Mesenchymal stem cell (in vitro differentiated cells and primary cell): ENCODE measurements at places on chromosomes 6 and 20.

GRCh38 chr6:169833258-169833794 is 81.9 kb downstream of the ERMARD start:
- no peak for DNase-seq

GRCh38 chr6:56764081-56764566 is 121.4 kb upstream of the DST start:
- peak; percentile 77 for DNase-seq

GRCh38 chr20:16574656-16575355 is 1.6 kb upstream of the KIF16B start:
- DNase-seq, result peak; percentile 84

DNA sequence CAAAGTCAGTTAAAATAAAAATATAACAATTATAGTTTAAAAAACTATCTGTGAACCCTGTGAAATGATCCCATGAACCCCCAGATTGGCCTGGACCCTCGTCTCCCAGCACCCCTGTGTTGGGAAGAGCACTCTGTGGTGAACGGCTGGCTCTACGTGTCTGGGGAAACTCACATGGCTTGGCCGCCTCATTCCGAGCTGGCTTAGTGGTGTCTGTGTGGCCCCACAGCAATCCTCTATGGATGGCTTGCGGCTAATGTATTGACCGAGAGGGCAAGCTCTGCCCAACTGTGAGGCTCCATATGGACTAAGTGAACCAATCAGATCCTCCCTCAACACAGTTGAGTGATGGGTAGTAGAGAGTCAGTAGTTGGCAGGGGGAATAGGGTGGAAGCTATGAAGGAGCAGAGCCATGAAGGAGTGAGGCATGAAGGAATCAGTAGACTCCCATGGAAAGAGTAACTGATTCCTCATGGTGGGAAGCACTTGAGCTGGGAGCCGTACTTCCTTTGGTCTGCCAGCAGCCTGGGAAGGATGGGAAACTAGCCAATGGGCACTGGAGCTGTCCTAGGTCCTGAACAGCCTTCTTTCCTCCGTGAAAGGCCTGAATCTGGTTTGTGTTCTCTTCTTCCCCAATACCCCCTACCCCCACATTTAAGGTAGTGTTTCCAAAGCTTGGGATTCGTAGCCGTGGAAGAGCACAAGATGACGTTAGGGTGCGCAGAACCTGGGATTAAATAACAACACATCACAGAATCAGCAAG is 21.6 kb upstream of the ZNF831 start:
- DNase-seq, result no peak

GRCh38 chr20:61387954-61388348 is 135.9 kb downstream of the CDH4 start:
- DNase-seq, result no peak

DNA sequence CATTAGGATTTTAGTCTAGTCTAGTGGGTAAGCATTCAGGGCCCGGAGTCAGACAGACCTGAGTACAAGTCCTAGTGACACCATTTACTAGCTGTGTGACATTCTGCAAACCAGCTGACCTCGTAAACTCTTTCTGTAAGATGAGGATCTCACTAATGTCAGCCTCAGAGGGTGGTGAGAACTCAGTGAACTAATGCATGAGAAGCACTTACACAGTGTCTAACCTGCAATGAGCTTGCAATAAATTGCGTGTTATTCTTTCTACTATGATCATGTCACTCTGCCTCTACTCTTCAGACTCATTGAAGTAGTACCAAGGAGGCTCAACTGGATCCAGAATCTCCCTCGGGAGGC is 41.1 kb upstream of the ZNF831 start:
- DNase-seq, result no peak

GRCh38 chr6:158283304-158283980 is 28.8 kb upstream of the TULP4 start:
- peak; percentile 12 for DNase-seq

DNA sequence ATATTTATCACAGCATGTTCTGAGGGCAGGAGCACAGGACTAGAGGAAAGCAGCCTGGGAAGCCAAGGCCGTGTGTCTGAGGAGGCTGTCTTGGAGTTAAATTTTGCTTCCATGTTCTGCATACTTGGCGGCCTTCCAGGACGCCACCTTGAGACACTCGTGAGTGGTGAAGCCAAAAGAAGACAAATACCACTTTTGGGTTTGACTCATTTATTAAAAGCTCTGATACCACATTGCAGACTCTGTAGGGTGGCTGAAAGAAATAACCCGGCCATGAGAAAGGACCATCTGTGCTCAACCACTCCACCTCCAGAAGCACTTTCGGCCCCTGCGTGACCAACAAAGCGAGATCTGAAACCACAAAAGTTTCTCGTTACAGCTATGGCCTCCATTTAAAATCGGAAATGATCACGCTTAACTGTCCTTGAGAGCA is 120.0 kb downstream of the TMEM242 start:
- DNase-seq, result no peak

- no peak for DNase-seq
Measured at GRCh38 chr6:149084026-149084425, 233.5 kb upstream of the TAB2 start.

- no peak for DNase-seq
Measured at GRCh38 chr20:32203356-32204204, 4.0 kb downstream of the PLAGL2 start.

GRCh38 chr6:87822011-87822410 is 120.0 kb upstream of the AKIRIN2 start:
- peak; percentile 43 for DNase-seq

DNA sequence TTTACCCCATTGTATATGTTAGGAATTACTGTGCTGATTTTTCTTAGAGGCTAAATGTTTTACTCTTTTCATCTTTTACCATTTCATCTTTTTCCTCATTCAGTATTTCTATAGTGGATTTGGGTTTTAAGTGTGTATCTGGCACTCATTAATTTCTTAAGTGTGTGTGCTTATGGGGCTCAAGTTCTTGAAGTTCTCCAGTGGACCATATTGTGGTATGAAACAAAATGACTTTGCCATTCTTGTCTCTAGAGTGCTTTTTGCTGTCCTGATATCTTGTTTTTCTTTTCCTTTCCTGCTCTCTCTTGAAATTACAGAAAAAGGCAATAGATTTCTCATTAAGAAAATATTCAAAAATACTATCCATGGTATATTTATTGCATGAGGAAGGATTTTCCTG is 123.1 kb downstream of the ARID1B start:
- no peak for DNase-seq

DNA sequence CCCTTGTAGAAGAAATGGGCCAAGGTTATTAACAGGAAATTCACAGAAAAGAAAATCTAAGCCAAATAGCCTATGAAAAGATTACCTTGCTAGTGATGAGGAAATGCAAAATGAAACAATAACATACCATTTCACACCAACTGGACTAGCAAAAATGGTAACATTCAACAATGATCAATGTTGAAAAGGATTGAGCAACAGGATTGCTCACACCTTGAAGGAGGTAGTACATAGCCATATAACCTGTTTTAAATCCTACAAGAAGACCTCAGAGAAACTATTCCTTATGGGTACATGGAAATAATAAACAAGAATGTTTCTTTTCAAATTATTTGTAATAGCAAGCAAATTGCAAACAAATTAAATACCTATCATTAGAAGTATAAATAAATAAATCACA is 107.4 kb downstream of the BFSP1 start:
- DNase-seq, result no peak

DNA sequence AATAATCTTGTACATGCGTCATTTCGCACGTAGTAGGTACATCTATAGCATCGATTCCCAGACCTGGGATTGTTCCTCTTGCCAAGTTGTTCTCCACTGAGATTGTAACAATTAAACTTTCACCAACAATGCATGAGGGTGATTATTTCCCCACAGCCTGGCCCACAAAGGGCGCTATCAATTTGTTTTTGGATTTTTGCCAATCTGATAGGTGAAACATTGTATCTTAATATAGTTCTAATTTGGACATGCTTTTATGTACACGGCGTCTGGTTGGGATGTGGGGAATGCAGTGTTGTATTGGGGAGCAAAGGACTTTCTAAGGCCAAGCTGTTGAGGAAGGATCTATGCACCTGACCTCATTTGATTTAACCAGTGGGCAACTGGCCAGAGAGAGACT is 59.5 kb downstream of the VEGFA start:
- no peak for DNase-seq

DNA sequence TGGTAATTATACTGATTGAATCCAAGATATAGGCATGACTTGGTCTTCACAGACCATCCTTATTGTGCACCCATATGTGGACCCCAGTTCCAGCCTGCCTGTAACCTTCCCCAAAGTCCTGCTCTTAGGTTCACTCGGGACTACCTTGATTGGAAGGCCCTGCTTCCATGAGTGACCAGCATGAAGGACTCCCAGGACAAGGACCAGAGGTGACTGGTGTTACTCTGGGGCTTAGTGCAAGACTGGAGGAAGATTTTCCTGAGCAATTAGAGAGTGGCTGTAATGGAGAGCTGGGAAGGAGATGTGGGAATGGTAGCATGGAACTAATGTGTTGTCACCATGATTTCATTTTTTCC is 15.1 kb downstream of the BRD2 start:
- peak; percentile 11 for DNase-seq

DNA sequence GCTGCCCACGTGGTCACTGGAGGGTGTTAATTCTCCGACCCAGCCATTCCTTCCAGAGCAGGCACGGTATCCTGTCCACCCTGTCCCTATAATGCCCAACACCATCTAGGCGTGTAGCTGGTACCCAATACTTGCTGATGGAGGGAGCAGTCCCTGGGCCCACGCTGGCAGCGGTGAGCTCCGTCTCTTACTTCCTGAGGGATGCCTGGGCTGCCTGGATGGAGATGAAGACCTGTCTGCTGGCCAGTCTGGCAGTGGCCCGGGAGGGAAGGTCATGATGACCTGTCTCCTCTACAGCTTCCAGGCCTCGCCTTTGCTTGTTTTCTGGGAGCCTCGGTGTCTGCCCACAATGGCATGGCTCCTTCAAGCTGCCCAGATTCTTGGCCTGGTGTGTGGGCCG is 297.9 kb upstream of the SUPT3H start:
- no peak for DNase-seq

DNA sequence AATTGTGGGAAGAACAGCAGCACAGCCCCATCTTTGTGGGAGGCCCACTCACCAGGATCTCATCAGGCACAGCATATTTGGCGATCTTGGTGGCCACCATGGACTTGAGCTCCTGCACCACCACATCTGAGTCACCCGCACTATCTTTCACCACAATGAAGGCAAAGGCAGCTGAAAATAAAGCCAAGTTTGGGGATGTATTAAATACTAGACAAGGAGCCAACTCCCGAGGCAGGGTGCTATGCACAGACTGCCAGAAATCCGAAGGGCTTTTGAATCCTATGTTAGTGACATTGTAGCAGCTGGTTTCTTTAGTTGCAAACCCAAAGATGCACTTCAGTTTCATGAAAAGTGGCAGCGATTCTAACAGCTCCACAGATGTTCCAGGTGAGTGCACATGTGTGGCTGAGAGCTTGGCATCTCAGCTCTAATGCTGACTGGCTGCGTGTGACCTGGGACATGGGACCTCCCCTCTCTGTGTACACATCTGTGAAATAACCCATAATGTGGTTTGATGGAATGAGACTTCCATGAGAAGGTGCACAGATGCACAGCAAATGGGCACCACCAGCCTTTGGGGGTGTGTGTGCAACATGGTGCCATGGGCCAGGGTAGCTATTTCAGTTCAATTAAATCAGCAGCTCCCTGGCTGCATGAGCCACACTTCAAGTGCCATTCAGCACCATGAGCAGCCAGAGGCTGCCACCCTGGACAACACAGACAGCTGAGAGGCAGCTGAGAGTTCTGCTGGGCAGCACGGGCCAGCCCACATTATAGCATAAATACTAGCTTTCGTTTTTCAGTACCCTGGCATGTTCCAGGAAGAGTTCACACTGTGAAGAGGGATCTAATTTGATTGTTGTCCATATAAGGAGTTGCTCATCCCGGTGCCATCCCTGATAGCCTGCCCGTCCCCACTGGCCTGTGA is 16.9 kb upstream of the APMAP start:
- DNase-seq, result no peak

- DNase-seq, result no peak
Measured at GRCh38 chr20:1299522-1299921, 29.4 kb downstream of the SDCBP2 start.

DNA sequence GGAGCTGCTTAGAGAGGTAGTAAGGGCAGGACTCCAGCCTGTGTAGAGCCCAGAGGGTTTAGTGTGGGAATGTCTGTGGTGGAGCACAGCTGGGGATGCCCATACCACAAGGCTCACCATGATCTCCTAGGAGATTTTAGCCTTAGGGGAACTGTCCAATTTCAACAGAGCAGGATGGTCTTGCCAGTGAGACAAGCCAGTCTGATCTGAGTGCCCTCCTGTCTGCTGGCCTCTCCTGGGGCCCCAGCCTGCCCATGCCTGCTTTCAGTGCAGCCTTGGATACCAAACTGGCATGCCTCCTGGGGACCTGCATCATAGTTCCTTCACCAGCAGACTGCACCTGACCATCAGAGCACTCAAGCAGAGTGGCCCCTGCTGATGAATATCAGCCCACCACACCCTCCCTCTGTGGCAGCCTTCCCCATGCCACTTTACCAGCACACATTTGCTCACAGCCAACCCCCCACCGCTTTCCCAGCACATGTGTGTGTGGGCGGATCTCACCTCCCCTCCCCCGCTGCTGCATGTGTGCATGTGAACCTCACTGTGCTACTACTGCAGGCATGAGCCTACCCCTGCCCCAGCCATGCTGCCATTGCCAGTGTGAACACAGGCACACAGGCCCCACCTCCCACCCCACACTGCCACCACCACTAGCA is 7.9 kb upstream of the TREM1 start:
- DNase-seq, result no peak

DNA sequence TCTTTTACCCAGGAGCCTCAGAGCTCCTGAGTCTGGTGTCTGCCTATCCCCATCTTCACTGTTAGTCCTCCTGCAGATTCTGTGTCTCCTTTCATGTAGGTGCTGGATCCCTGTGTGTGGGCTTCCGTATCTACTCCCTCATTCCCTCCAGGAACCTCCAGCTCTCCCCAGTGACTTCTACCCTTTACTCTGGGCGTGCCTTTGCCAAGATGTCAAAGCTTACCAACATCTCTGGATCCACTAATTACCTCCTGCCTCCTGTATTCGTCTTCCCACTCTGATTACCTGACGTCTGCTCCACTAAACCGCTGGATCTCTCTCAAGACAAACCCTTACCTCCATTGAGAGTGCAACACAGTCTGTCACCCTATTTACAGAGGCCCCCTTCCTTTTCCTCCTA is 2.2 kb upstream of the C6orf136 start:
- no peak for DNase-seq

- no peak for DNase-seq
Measured at GRCh38 chr20:39943336-39943735, 745.7 kb downstream of the MAFB start.
